ENCODE measurements at places on chromosomes 3 and 15. TPM values are rescaled to one million over a fixed set of nuclear protein-coding genes. Genes with fewer than 3 reads are reported as not detected.

- DNase-seq: no peak
Measured at GRCh38 chr3:188152660-188153436, 1.1 kb upstream of the LPP start.

DNA sequence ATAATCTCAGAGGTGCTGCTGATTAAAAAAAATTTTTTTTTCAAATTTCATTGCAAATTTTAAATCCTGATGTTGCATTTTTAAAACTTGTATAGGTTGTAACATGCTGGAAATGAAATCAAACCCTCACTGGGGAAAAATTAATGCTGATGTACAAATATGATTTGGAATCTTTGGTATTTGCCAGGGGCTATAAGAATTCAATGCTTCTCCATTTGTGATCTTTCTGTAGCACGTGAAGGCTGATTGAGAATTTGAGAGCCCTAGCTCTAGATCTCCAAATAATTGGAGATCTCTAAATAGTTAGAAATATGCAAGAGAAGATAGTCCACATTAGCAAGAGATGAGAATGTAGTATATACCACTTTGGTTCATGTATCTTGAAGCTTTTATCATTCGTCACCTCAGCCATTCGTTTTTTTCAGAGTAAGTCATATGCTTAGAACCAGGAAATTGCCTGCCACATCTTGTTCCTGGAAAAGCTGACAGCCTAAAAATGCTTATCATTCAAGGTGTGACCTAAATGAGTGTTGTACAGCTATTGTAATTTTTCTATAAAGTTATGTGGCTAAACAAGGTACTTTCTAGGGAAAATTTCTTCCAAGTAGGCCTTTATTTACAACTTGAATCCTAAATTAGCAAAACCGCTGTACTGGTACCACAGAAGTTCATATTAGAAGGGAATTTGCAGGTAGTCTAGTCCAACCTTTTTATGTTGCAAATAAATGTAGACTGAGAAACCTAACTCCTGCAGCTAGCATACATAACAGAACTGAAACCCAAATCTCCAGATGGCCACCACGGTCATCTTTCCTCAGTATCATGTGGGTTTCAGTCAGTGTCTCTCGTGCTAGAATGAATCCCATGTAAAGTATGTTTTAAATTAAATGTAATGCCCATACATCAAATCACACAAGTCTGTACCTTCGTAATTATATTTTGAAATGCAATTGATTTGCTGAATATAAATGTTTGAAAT is 48.5 kb downstream of the FNDC3B start:
- no peak for DNase-seq

The POLQ gene
- polyA plus RNA-seq: 0.71 TPM

- no peak for DNase-seq
Measured at GRCh38 chr3:2300938-2301337, 202.3 kb downstream of the CNTN4 start.

The SNTN gene
- 0.16 TPM for polyA plus RNA-seq

DNA sequence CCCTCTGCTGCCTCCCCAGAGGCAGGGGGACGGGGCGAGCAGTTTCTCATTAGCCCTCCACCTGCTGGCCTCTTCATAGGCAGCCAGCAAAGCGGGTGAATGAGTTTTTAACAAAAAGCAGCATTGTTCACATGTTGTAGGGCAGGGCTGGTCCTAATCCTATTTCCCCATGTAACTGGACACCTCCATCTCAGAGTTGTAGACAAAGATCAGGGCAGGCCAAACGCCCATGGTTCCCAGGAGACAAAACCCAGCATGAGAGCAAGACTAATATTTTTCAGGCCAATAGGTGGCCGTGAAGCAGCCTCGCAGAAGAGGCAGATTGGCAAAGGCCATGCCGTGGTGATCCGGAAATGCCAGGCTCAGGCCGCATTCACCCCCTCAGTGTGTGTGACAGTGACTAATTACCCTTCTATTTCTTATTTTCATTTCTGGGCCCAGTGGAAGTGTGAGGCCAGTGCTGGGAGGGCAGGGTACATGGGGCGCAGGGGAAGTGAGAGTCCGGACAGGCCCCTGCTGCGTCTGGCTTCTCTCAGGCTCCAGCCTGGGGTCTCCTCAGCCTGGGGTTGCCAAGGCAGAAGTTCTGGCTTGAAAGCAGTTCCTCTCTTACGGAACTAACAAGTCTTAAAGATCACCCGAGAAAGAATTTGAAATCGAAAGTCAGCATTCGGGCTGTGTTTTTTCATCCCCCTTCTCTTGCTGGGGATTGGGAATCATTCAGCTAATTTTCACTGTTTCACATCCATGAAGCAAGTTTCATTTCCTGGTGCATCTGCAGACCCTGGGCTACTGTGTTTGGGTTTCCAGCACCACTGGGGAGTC is 64.8 kb downstream of the BOC start:
- no peak for DNase-seq

The PLSCR5 gene
- 0.21 TPM for polyA plus RNA-seq
